ENCODE measurements at places on chromosomes 4 and X.

DNA sequence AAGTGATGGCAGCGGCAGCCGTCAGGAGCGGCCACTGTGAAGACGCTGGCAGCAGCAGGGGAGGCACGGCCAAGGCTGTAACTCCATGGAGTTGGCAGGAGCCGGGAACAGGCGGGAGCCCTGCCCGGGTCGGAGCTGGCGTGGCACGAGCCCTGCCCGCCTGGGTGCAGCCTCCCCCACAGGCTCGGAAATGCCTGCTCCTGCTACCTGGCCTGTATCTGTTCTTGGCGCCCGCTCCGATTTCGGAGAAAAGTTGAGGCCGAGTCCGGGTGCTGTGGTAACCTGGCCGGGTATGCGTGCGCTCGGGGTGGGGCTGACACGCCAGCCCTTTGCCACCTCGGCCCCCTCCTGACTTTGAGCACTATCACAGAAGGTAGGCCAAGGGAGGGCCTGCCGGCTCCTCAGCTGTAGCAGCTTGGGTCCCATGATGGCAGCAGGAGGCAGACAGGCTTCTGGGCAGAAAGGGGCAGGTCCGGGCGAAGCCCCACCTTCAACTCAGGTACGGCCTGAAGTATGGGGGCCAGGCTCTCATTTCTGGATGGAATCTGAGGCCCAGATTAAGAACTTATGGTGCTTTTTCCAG lies 51.2 kb upstream of the SHISA3 start:
- DNase-seq: no peak

- no peak for DNase-seq
Measured at GRCh38 chr4:3797831-3798790, 31.9 kb downstream of the ADRA2C start.

- no peak for DNase-seq
Measured at GRCh38 chr4:45327544-45327943, 601.2 kb upstream of the GNPDA2 start.

DNA sequence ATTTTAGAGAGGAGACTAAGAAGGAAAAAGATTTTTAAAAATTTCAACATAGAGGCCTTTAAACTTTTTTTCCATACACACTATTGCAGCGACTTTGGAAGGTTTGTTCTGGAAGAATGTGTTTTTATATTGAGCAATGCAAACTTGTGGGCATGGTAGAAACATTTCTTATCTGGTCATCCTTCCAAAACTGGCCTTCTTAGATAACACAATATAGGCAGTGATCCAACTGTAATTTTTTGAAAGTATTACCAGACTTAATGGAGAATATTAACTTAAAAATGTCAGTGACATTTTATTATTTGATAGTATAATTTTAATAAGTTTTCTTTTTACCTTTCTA lies 25.6 kb downstream of the FHDC1 start:
- DNase-seq: no peak

DNA sequence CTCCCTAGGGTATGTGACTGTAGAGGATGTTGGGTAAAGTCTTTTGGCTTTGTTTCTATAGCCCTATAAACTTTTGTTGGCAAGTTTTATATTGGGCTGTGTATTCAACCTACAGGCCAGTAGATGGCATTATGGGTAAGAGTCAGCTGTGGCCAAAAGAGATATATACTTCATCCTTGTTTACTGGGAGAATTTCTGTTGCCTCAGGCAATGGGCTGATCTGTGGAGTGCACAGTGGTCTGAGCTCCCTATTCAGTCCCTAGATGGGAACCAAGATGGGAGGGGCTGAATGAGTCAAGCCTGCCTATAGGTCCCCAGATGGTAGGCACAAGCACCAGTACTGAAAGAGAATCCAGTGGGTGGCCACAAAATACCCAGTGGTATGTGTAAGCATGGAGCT lies 580.6 kb downstream of the EPHA5 start:
- no peak for DNase-seq

GRCh38 chr4:85132117-85132516 lies 165.6 kb upstream of the WDFY3 start:
- no peak for DNase-seq

Measured in T-helper 2 cell (primary cell).